Kidney capillary endothelial cell (primary cell): ENCODE measurements at places on chromosomes 12 and 14.

- DNase-seq: no peak
These were observed 331.5 kb downstream of the SNAPC1 start for GRCh38 chr14:62093736-62094135.

GRCh38 chr14:31819281-31819680 is 257.8 kb upstream of the ARHGAP5 start:
- no peak for DNase-seq

DNA sequence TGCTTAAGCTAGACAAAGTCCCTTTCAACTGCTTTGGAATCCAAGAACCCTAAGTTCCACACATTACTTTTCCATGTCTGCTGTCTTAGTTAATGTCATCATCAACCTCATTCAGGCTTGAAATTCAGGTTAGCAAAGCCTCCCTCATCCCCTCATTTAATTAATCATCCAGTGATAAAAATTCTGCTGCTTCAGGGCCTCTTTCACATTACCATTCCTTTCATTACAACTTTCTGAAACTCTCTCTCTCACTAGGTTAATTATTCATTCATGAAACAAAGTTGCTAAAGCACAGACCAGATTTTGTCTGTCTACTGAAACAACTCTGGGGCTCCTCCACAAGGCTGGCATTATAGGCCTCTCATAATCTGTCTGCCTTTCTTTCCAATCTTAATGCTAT is 9.4 kb upstream of the VTI1B start:
- no peak for DNase-seq

DNA sequence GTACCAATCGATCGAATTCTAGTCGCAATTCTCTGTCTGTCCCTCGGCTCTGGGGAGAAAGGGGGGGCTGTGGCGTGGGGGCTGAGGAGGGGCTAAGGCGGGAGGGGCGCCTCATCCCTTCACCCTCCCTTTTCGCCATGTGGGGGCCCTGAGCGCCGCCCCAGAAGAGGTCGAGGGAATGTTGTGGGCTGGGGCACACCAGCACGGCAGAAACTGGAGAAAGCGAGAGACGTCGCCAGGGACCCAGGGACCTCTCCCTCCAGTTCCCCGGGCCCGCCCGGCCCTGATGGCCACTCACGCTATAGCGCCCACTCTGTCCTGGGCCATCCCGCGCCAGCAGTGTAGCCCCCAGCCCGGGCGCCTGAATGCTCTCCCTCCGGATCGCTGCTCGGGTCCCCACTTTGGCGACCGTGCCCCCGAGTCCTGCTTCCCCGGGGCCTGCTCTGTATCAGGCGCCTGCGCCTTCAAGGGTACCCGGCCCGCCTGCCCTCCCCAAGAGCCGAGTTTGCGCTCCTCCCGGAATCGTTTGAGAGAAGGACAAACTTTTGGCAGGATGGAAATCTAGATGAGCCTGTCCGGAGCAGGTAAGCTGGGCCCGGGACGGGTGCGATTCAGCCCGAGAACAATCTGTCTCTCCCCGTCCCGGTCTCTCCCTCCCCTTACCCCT is 62.6 kb downstream of the SMUG1 start:
- DNase-seq: no peak
